ENCODE measurements at places on chromosomes 11 and 22.
A peak's percentile ranks its signal among the peaks of the same experiment; 100 is the strongest.

- DNase-seq: no peak
These were observed 58.2 kb downstream of the ZNF280B start for GRCh38 chr22:22450343-22450839.

DNA sequence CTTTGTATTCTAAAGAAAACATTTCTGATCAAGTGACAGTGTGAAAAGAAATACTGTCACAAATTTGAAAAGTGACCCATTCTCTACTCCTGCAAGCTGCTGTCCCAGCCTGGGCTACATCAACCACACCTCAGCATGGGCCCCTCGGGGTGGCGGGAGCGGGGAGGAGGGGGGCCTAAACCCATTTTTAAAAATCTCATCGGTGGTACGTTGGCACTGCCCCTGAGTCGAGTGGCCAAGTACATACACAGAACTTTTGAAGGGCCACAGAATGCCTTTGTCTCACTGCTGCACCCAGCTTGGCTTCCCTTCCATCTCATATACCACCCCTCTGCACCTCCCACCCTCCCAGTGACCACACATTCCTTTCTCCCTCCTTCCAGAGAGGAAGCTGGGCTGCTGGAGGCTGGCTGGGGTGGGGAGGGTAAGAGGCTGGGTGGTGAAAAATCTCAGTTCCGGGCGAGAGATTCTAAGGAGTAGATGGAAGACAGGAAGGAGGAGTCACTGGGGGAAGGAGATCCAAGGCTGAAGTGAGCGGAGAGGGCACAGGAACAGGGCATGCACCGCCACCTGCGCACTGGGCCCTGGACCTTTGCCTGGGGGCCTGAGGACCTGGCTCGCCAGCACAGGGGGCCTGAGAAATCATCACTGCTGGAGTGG, 21.1 kb downstream of the FXYD6 start:
- peak; percentile 2 for DNase-seq

DNA sequence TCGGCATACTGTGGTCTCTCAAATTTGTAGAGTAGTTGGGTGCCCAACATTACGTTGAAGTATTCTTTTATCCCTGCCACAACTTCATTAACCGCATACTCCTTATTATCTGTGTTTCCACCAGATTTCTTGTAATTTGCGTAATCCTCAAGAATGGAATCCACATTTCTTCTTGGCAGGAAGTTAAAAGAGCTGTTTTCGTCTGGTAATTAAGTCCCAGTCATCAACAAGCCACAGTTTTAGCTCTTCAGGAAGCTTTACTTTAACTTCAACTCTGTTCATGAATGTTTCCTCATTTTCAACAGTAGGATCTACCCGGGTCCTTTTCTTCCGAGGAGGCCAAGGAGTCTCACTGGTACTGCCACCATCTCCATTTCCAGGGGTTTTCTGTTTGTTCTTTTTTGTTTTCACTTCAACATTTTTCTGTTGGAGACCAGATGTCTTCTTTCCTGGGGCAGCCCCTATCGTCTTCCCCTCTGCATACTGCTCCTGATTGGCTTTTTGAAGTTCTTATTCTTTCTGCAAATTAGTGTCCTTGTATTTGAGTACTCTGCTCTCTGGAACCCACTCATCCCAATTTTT, 30.3 kb downstream of the PDE3B start:
- no peak for DNase-seq

GRCh38 chr22:39621826-39622225, 51.3 kb downstream of the CACNA1I start:
- no peak for DNase-seq

- no peak for DNase-seq
These were observed 65.5 kb upstream of the ARHGAP20 start for GRCh38 chr11:110777775-110778174.

DNA sequence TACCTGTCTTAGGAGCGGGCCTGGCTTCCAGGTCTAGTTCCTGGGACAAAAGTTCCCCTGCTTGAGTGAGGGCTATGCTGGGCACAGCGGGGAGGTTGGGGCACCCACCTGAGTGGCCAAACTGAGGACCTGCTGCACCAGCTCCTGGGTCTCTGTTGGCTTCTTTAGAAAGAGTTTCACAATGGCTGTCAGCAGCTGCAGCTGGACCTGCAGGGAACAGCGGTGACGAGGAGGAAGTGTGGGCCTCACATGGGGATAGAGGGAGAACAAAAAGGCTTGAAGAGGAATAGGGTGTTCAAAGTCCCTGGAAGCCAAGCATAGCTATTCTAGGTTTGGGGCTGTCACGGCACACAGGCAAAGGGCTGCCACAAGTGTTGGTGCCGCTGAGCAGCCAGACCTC, 26.7 kb upstream of the RASL10A start:
- no peak for DNase-seq

DNA sequence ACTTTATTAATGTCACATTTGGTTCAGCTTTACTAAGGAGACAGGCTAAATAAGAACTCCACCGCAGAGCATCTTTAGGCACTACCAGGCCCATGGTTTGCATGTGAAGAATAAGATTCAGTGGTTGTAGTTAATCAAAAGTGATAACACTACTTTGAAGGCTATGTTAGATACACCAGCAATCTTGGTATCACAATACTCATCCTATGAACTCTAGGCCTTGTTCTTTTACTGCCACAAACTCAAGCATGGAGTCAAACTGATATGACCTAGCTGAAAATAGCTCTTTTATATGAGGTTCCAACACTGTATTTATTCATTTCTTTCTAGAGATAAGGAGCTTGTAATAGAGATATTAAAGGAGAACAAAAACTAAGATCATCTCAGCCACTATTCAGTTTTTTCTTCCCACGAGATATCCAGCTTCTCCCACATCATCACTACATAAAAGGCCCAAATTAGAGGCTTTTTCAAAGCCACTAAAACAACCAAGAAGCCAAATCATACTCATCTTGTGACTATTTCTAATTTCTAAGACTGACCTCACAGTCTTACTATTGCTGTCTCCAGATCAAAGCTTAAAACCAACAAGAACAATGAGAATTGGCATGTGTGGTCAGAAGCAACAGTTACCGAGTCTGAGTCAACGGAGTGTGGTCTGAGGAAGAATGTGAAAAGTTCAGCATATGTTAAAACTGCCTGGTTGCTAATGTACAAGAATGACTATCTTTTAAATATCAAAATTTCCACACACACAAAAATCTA, 25.1 kb upstream of the GUCY1A2 start:
- DNase-seq: no peak

DNA sequence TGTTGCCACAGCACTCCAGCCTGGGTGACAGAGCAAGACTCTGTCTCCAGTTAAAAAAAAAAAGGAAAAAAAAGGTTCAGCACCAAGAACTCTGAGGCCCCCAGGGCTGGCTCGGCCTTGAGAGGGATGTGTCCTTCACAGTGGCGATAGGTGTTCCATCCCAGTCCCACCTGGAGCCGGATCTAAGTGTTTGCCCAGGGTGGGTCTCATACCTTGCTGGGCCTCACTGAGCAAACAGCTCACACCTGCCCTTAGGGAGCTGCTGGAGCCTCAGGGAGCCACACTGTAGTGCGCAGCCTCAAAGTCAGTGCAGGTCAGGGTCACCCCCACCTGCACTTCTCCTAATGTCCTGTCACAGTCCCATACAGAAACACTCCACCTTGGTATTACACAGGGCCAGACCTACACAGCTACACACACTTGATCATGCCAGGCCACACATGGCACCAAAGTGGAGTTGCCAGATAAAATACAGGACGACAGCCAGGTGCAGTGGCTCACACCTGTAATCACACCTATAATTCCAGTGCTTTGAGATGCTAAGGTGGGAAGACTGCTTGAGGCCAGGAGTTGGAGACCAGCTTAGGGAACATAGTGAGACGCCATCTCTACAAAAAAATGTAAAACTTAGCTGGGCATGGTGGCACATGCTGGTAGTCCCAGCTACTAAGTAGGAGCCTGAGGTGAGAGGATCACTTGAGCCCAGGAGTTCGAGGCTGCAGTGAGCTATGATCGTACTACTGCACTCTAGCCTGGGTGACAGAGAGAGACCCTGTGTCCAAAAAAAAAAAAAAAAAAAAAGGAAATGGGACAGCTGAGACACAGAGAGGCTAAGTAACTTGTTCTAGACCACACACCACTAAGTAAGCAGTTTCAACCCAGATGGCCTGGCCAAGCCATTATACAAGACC, 7.3 kb downstream of the STARD10 start:
- no peak for DNase-seq

GRCh38 chr11:97937501-97937900, 1083.2 kb upstream of the CNTN5 start:
- no peak for DNase-seq

DNA sequence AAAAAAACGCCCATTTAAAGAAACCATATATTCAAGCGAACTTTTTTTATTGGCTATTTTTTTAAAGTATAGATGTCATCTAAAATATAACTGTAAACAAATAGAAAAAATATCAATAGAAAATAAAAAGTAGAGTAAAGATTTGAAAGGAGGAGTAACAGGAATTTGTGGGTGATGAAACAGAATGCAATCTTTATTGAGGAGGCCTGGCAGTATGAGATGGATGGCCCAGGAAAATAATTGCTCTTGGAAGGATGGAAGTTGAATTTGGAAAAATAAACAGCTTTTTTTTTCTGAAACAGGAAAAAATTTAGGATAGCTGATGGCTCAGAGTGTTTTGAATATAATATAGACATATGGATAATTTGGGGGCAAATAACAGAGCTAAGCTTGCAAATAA, 219.0 kb downstream of the CASP12 start:
- DNase-seq: no peak

DNA sequence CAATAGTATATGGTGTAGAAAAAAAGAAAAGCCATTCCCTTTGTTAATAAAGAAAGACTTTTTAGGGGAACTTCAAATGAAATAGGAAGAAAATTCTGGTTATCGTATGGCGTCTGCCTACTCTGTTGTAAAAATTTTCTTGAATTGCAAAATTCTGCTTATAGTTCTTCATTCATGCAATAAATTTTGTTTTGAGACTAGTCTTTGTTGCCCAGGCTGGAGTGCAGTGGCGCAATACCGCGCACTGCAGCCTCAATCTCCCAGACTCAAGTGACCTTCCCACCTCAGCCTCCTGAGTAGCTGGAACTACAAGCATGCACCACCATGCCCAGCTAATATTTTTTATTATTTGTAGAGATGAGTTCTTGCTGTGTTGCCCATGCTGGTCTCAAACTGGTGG, 5.8 kb downstream of the DDIAS start:
- DNase-seq: no peak

GRCh38 chr11:104433751-104434150, 269.8 kb upstream of the PDGFD start:
- DNase-seq: no peak

GRCh38 chr22:39150848-39151215, 1.6 kb downstream of the CBX7 start:
- no peak for DNase-seq

GRCh38 chr22:45426387-45426786, 12.9 kb downstream of the RIBC2 start:
- DNase-seq: no peak

DNA sequence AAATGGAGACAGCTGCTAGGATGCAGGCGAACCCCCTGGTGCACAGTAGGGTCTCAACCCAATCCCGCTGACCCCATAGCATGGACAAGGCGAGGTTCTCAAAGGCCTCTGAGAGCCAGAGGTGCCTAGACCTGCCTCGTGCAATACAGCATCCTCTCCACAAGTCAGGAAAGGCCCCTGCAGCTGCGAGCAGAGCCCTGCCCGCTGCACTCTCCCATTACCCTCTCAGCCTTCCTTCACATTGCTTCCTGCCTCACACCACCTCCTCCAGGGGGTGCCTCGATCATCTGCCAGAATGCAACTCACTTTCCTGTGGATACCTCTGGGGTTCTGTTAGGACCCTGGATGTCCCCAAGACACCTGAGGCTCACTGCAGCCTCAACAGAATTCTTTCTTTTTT, 42.8 kb upstream of the TCF20 start:
- DNase-seq: no peak

DNA sequence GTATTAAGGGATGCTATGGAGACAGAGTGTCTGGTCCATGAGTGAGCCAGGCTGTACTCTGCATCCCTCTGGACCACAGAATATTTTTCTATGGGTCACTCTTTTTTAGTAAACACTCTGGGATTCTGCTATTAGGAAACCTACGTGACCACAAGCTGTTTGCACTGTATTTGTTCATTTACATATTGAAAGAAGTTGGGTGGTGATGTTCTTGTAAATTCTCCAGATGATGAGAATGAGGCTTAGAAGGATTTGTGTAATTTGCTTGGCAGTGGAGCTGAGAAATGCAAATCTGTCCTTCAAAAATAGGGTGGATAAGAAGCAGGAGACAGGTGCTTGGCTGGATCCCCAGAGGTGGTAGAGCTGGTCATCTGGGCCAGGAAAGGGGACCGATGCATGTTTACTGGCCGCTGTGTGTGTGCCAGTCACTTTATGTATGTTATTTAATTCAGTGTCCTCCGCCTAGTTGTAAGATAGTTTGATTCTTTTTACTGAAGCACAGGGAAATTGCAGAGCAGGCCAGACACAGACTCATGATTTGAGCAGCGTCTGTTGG, 63.7 kb upstream of the HEPHL1 start:
- no peak for DNase-seq

GRCh38 chr11:64586366-64586765, 4.7 kb upstream of the SLC22A12 start:
- no peak for DNase-seq
